ENCODE measurements at places on chromosomes 12 and 14. TPM values are rescaled to one million over a fixed set of nuclear protein-coding genes. Genes with fewer than 3 reads are reported as not detected.

- H3K27ac ChIP-seq: no peak overlapping the region
- DNase-seq: no peak
- H3K4me3 ChIP-seq: no peak overlapping the region
- no peaks in the 10 kb centered on the region for H3K36me3 ChIP-seq
These were observed 4.4 kb upstream of the FAM186B start for GRCh38 chr12:49609875-49610154.

DNA sequence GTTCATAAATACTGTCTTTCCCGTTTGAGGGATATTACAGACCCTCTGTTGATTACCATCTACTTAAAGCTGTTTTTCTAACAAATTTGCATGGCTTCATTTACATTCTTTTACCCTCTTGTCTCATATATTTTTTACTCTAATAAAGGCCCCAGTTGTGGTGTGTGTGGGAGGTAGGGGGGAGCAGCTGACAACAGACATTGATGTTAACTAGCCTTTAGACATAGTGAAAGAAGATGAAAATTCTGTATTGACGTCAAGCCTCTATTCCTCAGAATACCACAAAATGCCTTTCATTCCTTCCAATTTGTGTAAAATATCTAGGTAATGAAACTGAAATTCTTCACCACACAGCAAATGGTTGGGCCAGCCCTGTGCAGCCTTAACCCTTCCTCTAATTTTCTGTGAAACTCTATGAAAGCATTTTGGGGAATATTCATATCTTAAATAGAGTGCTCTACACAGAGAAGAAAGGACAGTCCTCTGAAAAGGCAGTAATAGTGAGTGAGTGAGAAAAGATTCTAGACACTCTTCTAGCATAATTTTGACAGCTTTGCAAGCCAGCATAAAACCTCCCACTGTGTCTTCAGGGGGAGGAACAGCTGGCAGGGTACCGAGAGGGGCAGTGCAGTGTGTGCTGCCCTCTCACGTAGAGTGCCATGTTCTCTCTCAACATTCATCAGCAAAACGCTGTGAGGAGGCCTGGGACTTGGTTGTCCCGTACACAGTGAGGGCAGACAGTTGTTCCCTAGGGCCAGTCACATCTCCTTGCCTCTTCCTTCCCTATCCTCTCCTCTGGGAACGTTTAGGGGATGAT lies 20.1 kb upstream of the CERS5 start:
- no peak overlapping the region for H3K4me3 ChIP-seq
- H3K27ac ChIP-seq: no peak overlapping the region

GRCh38 chr12:128455851-128456250 lies 188.9 kb downstream of the TMEM132C start:
- H3K4me1 ChIP-seq: no peaks in the 10 kb centered on the region
- H3K4me3 ChIP-seq: no peak overlapping the region
- DNase-seq: no peak
- H3K36me3 ChIP-seq: no peaks in the 10 kb centered on the region

DNA sequence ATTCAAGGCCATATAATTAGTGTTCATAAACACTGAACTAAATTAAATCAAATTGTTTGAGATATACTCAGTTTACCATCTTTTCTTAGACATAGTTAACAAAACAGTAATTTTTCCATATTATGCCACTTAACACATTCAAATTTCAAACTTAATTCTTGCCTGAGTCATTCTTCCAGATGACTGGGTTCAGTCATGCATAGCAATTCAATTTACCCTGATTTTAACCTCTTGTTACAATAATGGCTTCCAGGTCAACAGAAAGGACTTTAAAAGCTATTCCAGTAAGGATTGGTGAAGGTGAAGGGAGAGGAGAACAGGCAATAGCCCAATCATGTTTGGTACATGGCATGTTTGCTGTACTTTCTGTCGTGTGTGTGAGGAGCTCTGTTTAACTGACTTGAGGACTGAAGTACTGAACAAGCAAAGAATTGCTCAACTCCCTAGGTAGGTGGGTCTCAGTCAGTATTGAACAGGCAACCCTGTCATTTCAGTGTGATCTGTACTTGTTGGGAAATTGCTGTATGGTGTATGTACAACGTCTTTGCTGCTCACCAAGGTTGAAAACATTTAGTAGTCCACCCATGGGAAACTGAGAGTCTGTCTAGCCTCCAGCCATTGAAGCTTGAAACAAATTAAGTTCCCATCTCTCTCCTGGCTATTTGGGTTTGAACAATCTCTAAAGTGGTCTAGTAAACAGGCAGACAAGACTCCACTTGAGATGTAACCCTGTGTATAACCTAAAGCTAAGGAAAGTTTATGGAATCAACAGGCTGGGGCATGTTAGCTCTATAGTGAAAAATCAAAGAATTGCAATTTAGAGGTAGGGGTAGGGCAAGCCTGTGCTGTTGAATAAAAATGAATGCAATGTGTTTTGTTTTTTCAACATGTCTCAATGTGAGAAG lies 327.2 kb downstream of the BTG1 start:
- no peaks in the 10 kb centered on the region for H3K36me3 ChIP-seq
- no peak overlapping the region for H3K27ac ChIP-seq
- no peaks in the 10 kb centered on the region for H3K4me1 ChIP-seq

DNA sequence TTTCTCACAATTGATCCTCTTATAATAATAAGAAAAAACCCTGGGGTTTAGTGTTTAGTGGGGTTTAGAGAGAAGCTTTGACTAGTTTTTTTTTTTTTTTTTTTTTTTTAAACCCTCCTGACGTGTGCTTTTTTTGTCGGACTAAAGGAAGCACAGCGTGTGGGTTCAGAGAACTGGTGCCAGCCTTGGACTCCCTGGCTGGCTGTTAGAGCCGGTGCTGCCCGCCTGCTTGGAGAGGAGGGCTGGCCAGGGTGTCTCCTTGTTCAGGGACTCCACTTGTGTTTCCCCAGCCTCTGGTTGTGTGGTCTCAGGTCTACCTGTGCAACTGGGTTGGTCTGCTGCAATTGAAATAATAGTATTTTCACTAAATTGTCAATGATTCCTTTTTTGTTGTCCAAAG lies 54.1 kb upstream of the ASPG start:
- no peaks in the 10 kb centered on the region for H3K4me1 ChIP-seq
- no peak overlapping the region for H3K4me3 ChIP-seq
- DNase-seq: no peak
- H3K36me3 ChIP-seq: peaks cover 22% of the 10 kb centered on the region
- no peak overlapping the region for H3K27ac ChIP-seq

- peaks cover 47% of the 10 kb centered on the region for H3K4me1 ChIP-seq
- H3K27ac ChIP-seq: peak overlapping the region; percentile 3
- peak overlapping the region; percentile 33 for H3K4me3 ChIP-seq
- no peaks in the 10 kb centered on the region for H3K27me3 ChIP-seq
- no peaks in the 10 kb centered on the region for H3K36me3 ChIP-seq
These were observed 1721.5 kb upstream of the SEL1L start for GRCh38 chr14:83255015-83255726.

DNA sequence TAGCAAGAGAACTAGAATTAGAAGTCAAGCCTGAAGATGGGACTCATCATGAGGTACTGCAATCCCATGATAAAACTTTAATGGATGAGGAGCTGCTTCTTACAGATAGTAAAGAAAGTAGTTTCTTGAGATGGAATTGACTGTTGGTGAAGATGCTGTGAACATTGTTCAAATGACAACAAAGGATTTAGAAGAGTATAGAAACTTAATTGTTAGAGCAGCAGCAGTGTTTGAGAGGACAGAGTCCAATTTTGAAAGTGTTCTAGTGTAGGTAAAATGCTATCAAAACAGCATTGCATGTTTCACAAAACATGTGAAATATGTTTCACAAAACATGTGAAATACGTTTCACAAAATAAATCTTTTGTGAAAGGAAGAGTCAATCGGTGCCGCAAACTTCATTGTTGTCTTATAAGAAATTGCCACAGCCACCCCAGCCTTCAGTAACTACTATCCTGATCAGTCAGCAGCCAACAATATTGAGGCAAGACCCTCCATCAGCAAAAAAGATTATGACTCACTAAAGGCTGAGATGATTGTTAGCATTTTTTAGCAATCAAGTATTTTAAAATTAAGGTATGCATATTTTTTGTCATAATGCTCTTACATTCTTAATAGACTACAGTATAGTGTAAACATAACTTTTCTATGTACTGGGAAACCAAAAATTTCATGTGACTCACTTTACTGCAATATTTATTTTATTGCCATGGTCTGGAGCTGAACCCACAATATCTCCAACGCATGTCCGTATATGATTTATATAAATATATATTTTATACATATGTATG lies 173.4 kb upstream of the BMP4 start:
- DNase-seq: no peak
- no peak overlapping the region for H3K27ac ChIP-seq
- no peaks in the 10 kb centered on the region for H3K4me1 ChIP-seq
- no peaks in the 10 kb centered on the region for H3K27me3 ChIP-seq

GRCh38 chr14:93967637-93968250 lies 8.6 kb downstream of the ASB2 start:
- H3K27me3 ChIP-seq: no peaks in the 10 kb centered on the region
- peak; percentile 87 for DNase-seq

- no peaks in the 10 kb centered on the region for H3K36me3 ChIP-seq
- H3K4me3 ChIP-seq: no peak overlapping the region
- H3K27ac ChIP-seq: no peak overlapping the region
- no peak for DNase-seq
- H3K27me3 ChIP-seq: no peaks in the 10 kb centered on the region
These were observed 93.5 kb downstream of the PIWIL1 start for GRCh38 chr12:130431176-130431575.

- H3K4me3 ChIP-seq: no peak overlapping the region
- H3K36me3 ChIP-seq: no peaks in the 10 kb centered on the region
- no peaks in the 10 kb centered on the region for H3K27me3 ChIP-seq
- DNase-seq: peak; percentile 79
- peak overlapping the region; percentile 98 for H3K27ac ChIP-seq
- H3K4me1 ChIP-seq: peaks cover 83% of the 10 kb centered on the region
These were observed 15.7 kb downstream of the FAR2 start for GRCh38 chr12:29164477-29165393.

DNA sequence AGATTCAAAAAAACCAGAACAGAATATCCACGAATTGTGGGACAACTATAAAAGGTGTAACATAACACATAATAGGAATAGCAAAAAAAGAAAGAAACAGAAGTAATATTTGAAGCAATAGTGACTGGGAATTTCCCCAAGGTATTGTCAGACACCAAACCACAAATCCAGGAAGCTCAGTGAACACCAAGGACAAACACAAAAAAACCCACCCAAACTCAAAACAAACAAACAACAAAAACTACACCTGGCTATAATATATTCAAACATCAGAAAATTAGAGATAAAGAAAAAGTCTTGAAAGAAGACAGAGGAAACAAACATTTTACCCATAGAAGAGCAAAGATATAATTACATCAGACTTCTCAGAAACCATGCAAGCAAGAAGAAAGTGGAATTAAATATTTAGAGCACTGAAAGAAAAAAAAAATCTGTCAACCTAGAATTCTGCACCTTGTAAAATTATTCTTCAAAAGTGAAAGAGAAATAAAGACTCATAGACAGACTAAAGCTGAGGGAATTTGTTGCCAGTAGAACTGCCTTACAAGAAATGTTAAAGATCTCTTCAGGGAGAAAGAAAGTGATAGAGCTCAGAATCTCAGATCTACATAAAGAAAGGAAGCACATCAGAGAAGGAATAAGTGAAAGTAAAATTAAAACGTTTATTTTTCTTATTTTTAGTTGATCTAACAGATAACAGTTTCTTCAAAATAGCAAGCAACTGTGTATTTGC lies 12.1 kb upstream of the HMGA2 start:
- H3K27ac ChIP-seq: no peak overlapping the region
- no peaks in the 10 kb centered on the region for H3K4me1 ChIP-seq
- no peaks in the 10 kb centered on the region for H3K36me3 ChIP-seq
- no peaks in the 10 kb centered on the region for H3K27me3 ChIP-seq

GRCh38 chr12:38880288-38880687 lies 25.1 kb downstream of the CPNE8 start:
- no peaks in the 10 kb centered on the region for H3K36me3 ChIP-seq
- H3K27me3 ChIP-seq: no peaks in the 10 kb centered on the region
- no peaks in the 10 kb centered on the region for H3K4me1 ChIP-seq
- no peak overlapping the region for H3K27ac ChIP-seq

GRCh38 chr14:73859145-73859544 lies 7.5 kb downstream of the PTGR2 start:
- no peak overlapping the region for H3K4me3 ChIP-seq
- no peaks in the 10 kb centered on the region for H3K27me3 ChIP-seq
- peaks cover 14% of the 10 kb centered on the region for H3K4me1 ChIP-seq
- DNase-seq: no peak
- H3K27ac ChIP-seq: no peak overlapping the region
- H3K36me3 ChIP-seq: no peaks in the 10 kb centered on the region

DNA sequence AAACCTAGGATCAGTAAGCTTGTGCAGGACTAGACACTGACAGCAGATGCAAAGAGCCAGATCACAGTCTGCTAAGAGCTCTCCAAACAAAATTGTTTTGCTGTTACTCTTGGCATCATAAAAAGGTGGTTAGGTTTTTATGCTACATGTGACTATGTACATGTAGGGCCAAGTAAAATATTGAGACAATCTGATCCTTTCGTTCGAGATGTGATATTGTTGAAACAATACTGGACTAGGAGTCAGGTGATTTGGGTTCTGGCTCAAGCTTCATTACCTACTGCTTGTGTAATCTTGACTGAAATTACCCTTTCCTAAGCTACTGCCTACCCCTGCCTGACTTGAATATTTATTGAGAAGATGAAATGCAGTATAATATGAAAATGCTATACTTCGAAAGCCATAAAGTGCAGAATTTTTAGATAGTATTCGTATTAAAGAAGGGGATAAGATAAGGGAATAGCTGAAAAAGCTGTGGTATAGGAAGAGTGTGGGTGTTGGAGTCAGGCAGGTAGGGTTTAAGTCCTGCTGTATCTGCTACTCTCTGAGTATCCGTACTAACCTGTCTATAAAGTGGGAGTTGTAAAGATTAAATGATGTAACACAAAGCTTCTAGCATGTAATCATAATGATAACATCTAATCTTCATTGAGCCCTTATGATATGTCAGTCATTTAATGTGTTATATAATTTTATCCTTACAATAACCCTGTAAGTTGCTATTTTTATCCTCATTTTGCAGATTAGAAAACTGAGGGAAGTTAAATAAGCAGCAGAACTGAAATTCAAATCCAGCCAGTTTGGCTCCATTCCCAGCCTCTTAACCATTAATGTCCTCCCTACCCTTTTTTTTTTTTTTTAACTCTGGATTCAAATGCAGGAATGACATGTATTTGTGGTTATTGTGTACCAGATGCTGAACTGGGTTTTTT lies 38.6 kb upstream of the ATF1 start:
- no peak overlapping the region for H3K27ac ChIP-seq
- H3K36me3 ChIP-seq: peaks cover 95% of the 10 kb centered on the region
- H3K27me3 ChIP-seq: no peaks in the 10 kb centered on the region

DNA sequence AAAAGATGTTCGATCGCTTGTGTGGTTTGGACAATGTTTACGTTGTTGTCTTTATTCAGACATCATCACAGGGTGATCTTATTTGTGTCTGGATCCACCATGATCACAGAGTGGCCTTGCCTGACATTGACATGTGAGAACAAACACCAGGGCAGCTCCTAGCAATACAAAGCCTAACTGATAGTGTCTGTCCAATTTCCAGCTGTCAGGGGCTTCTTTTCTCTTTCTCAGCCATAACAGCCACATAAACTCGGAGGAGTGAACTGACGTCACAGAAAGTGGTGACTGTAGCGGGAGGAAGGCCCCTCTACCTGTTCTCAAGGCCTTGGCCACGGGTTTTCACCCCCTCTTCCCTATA lies 5.8 kb upstream of the SLC6A13 start:
- H3K27ac ChIP-seq: no peak overlapping the region
- H3K4me1 ChIP-seq: no peaks in the 10 kb centered on the region
- H3K36me3 ChIP-seq: no peaks in the 10 kb centered on the region
- H3K4me3 ChIP-seq: no peak overlapping the region
- peaks cover 8% of the 10 kb centered on the region for H3K27me3 ChIP-seq

CBLN3 gene
- 0.67 TPM for polyA plus RNA-seq

KRT2 gene
- polyA plus RNA-seq: not detected

BDKRB1 gene
- polyA plus RNA-seq: not detected

TSHR gene
- not detected for polyA plus RNA-seq

SIX1 gene
- polyA plus RNA-seq: not detected

REM2 gene
- polyA plus RNA-seq: 0.79 TPM

OLR1 gene
- polyA plus RNA-seq: 0.38 TPM

NELL2 gene
- 0.39 TPM for polyA plus RNA-seq

AQP6 gene
- 0.04 TPM for polyA plus RNA-seq

NEK9 gene
- 8.9 TPM for polyA plus RNA-seq
